Fibroblast of skin of abdomen (primary cell): ENCODE measurements at places on chromosomes 7 and 10.

- no peak for DNase-seq
Measured at GRCh38 chr10:116696919-116697318, 45.4 kb downstream of the HSPA12A start.

DNA sequence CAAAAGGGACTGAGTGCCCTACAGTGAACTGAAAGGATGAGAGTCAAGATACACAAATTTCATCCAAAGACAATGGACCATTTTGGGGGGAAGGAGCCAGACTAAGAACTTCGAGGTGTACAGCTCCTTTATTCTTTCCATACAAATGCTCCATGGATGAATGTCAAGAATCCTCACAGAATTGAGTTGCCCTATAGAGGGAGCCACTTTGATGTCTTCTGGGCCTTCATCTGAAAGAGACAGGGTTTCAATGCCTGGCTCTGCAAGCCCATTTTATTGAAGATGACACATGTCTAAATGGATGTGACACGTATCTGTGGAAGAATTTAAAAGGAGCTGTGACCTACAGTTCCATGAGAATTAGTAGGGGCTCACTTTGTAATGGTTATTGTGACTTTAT lies 32.0 kb upstream of the NRG3 start:
- no peak for DNase-seq

DNA sequence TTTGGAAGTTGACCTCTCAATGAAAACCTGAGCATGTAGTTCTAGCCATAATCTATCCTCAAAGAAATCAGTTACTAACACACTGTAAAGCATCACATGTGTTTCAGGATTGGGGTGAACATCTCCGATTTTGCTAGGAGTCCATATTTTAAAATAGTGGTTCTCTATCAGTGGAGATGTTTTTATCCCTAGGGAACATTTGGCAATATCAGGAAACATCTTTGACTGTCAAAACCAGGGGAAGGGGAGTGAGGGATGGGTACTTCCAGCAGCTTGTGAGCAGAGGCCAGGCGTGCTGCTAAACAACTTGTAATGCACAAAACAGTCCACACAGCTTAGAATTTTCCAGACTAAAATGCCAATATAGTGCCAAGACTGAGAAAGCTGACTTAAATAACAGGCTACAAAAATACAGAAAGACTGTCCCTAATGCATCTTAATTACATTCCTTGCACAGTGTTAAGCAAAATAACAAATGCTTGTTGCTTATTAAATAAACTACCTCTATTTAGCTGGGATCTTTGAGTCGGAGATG lies 120.9 kb downstream of the CRPPA start:
- no peak for DNase-seq

DNA sequence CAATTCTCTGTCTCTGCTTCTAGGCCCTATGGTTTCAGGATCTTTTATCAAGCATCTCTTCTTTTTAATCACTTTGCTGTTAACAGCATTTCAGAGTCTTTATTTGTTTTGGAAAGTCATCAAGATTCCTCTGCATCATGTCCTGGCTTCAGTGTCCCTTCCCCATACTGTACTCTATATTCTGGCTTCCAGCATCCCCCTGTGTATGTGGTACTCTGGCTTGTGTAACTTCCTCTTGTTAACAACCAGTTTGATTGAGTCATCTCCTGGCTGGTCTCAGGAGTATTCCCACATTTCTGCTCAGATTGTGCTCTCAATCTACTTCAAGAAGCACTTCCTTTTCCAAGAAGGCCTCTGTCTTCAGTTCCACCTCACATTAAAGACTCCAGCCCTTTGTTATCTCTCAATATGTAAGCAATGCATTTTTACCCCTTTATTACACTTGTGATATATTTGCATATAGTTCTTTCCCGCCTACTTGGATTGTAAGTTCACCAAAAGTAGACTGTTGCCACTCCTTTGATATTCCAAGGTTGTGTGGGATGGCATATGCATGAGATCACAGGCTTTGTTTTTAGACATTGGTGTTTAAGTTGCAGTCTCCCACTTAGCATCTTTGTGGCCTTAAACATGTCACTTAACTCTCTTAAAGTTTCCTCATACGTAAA lies 15.1 kb upstream of the ATE1 start:
- peak; percentile 93 for DNase-seq

- DNase-seq, result no peak
Measured at GRCh38 chr10:6059506-6059905, 2.7 kb downstream of the IL2RA start.

- peak; percentile 61 for DNase-seq
Measured at GRCh38 chr7:19519443-19520021, 189.3 kb downstream of the POLR1F start.

GRCh38 chr10:608331-609261 lies 80.9 kb downstream of the DIP2C start:
- peak; percentile 66 for DNase-seq

- peak; percentile 40 for DNase-seq
Measured at GRCh38 chr10:113880236-113880635, 25.8 kb downstream of the NHLRC2 start.

GRCh38 chr10:1465418-1465911 lies 271.9 kb downstream of the ADARB2 start:
- DNase-seq, result no peak

DNA sequence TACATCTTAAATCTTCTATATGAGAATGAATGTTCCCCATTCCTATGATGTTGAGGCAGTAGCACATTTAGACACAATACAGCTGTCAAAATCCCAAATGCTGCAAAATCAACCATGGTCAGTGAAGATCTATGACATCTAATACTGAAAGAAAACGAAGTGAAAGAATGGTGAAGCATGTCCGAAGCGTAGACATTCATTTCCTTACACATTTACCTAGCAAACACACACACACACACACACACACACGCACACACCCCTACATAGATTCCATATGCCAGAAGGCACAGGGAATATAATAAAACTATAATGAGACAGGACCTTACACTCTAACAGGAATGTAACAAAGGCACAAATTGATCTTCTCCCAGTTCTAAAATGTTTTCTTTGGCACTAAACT lies 32.5 kb downstream of the CCDC6 start:
- DNase-seq, result peak; percentile 9

DNA sequence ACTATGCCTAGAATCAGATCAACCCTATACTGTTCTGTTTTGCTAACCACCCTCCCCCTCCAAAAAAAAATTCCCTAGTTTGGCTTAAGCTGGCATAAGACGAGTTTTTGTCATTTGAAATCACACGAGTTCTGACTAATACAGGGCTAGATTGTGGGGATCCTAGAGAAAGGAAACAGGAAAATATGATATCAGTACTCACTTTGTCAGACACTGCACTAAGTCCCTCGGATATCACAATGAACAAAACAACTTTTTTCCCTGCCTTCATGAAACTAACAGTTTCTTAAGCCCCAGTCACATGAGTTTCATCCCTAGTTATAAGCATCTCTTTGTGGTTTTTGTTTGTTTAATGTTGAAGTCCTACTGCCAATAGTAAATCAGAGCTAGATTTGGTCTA lies 118.5 kb downstream of the ITGB8 start:
- DNase-seq, result no peak

GRCh38 chr7:130157700-130158099 lies 47.5 kb downstream of the TMEM209 start:
- no peak for DNase-seq

- no peak for DNase-seq
Measured at GRCh38 chr7:131664570-131664969, 108.1 kb upstream of the PODXL start.

- peak; percentile 20 for DNase-seq
Measured at GRCh38 chr10:71854031-71854430, 3.0 kb upstream of the PSAP start.

DNA sequence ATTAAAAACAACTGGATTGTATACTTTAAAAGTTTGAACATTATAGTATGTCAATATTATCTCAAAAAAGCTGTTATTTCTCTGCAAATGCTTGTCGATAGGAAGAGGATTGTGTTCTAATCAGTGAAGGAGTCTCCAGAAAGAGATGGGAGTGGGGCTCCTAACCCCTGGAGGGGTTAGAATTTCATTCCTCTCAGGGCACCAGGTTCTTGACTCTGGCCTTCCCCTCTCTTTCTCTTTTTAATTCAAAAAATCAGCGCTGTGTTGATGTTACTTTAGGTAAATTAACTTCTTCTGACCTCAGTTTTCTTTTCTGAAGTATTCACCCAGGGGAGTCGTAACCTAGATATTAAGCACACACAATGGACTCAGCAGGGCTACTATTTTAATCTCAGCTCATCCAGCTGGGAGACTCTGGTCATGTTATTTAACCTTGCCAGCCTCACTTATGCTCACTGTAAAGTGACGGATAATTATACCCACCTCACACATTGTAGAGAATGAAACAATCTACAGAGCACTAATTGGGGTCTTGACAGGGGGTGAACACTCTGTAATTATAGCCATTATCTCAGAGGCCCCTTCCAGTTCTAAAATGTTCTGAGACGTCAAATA lies 59.4 kb downstream of the GCC1 start:
- DNase-seq, result no peak

DNA sequence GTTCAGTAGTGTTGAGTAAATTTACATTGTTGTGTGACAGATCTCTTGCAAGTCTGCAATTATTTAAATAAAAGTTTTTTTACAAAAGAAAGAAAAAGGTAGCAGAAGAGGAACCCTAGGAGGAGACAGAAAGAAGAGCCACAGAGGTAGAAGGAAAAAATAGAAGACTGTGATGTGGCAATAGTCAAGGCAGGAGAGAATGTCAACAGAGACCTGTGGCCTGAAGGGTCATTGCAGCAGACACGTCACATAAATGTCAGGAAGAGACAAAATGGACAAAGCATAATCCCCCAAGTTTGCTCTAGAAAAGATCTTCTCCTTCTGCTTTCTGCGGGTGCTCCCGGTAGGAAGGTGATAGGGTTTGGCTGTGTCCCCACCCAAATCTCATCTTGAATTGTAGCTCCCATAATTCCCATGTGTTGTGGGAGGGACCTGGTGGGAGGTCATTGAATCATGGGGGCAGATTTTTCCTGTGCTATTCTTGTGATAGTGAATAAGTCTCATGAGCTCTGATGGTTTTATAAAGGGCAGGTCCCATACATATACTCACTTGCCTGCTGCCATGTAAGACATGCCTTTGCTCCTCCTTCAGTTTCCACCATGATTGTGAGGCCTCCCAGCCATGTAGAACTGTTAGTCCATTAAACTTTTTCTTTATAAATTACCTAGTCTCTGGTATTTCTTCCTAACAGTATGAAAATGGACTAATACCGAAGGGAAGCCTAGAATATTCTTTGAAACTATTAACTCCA lies 41.1 kb upstream of the KDM7A start:
- no peak for DNase-seq

- no peak for DNase-seq
Measured at GRCh38 chr10:69643779-69644657, 14.0 kb downstream of the FAM241B start.

GRCh38 chr10:69446650-69447151 lies 4.6 kb upstream of the TSPAN15 start:
- DNase-seq, result peak; percentile 73

DNA sequence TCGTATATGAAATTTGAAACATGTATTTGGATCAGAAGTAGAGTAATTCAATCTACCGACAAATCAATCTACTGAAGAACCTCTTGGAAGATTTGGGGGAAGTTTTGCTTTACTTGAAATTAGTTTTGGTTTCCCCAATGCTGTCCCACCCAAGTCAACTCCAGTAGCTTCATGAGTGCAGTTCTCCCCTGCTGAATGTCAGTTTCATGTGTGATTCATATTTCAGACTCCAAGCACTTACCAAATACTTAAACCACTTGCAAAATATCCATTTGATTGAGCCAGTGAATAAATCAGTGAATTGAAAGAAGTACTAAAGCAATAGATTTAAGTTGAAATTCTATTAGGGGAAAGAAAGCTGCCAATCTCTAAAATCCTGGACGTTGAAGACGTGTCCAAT lies 9.3 kb downstream of the CALML5 start:
- no peak for DNase-seq

DNA sequence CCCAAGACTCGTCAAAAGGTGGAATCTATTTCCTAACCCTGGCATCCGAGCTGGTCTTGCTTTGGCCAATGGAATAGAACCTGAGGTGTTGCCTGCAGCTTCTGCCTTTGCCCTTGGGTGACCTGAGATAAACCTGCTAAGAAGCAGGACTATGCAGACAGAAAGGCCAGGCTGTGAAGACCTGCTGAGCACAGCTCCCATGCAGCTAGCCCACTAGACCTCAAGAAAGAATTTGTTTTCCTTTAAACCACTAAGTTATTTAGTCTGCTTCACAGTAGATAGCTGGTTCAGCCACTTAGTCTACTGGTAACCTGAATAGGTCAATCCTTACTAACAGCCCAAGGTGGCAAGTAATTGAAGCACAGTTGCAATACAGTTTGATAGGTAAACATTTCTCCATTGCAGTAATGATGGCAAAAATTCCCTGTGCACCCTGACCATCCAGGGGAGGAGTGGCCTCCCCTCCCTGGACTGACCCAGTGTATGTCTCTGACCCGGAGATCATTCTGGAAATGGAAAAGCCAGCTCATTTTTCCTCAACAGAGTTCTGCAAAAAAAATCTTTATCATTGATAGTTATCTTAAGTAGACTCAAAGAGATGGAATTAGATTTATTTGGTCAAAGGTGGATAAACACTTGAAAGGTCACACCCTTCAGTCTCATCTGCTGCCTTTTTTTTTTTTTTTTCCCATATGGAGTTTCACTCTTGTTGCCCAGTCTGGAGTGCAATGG lies 20.0 kb downstream of the TNS3 start:
- DNase-seq, result no peak

DNA sequence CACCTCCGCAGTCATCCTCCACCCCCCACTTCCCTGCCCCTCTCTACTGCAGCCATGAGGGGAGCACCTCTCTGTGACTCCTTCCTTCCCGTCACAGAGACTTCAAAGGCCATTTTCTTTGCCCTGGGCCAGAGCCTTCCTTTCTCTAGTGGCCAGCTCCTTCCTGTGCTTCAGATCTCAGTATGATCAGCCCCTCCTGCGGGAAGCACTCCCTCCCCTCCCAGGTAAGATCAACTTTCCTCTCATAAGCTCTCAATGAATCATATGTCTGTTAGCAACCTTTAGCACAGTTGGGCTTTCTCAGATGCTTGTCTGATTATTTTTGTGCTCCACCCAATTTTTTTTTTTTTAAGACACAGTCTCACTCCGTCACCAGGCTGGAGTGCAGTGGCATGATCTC lies 241.0 kb upstream of the PRSS1 start:
- DNase-seq, result no peak

- peak; percentile 91 for DNase-seq
Measured at GRCh38 chr10:77970869-77971803, 44.6 kb upstream of the DLG5 start.

- peak; percentile 89 for DNase-seq
Measured at GRCh38 chr7:82164813-82165212, 278.8 kb downstream of the CACNA2D1 start.

- peak; percentile 69 for DNase-seq
Measured at GRCh38 chr10:67837541-67838314, at the start of gene DNAJC12. DNAJC12 (minus strand) TSS chr10:67838188; CDS start chr10:67838011, 177 bp downstream.

GRCh38 chr7:81736091-81736490 lies 33.8 kb downstream of the HGF start:
- no peak for DNase-seq

DNA sequence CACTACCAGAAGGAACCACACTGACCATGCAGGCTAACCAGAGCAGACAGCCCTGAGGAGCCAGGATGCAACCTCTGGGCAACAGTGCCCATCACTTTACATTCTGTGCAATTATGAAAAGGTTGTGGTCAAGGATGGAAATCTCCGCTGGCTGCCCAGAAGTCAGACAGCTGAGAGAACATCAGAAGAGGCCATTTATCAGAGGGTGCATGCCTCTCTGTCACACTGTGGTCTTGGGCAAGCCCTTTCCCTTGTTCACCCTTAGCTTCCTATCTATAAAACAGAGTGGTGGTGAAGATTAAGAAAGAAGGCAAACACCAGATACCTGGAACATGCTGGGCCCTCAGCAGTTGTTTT lies 120.7 kb upstream of the GDF10 start:
- no peak for DNase-seq
